T-helper 17 cell (primary cell): ENCODE measurements at places on chromosomes 12 and 14.

DNA sequence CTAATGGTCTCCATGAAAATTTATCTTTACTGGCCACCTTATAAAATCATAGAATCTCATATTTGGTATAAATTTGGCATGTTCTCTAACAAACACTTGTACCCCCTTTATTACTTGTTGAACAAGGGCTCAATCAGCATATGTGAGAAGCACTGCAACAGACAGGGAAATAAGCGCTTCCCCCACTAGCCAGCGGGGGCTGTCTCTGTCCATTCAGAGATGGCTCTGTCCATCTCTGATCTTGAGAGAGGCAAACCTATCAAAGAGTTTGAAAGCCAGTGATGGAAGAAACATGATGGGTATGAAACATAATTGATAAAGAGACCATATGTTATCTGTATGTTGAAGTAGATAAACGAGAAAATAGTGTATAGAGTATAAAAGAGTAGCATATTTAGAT lies 326.8 kb downstream of the PDZRN4 start:
- no peak for DNase-seq

- DNase-seq: no peak
Observed at GRCh38 chr12:107400686-107401447, 284.7 kb upstream of the PWP1 start.

GRCh38 chr12:102436867-102437266 lies 43.5 kb downstream of the IGF1 start:
- DNase-seq: no peak

GRCh38 chr14:67977434-67978034 lies 158.0 kb downstream of the RAD51B start:
- no peak for DNase-seq

- DNase-seq: no peak
Observed at GRCh38 chr12:31589598-31589903, 1.4 kb downstream of the DENND5B start.

DNA sequence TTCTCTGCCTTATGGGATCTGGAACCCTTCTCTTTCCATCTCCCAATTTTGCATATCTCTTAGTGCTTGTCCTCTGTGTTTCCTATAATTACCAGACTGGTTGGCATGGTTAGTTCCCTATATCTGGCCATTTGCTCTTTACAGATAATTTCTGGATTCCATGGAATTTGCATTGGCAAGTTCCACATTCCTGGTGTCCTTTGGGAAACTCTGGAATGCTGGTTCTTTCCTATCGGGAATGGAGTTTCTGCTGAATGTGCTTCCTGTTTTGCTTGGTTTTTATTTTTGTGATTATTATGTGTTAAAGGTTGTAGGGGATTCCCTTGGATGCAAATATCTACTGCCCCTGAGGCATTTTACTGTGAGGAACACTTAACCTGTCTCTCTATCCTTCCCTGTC lies 193.0 kb upstream of the BTG1 start:
- DNase-seq: no peak

DNA sequence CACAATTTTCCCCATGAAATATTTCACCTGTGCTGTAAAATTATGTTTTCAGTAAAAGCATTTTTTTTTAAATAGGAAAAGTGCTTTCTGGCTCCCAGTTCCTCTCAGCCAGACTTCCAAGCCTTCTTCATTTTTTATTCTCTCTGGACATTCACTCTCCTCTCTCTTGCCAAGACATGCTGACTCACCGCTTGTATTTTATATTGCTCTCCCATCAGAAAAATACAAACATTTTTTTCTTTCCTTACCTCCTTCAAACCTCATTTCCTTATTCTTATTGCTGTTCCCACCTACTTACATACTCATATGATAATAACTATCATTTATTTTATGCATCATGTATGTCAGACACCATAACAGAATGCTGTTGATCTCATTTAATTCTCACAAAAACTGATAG lies 37.7 kb upstream of the ZNF641 start:
- DNase-seq: no peak

DNA sequence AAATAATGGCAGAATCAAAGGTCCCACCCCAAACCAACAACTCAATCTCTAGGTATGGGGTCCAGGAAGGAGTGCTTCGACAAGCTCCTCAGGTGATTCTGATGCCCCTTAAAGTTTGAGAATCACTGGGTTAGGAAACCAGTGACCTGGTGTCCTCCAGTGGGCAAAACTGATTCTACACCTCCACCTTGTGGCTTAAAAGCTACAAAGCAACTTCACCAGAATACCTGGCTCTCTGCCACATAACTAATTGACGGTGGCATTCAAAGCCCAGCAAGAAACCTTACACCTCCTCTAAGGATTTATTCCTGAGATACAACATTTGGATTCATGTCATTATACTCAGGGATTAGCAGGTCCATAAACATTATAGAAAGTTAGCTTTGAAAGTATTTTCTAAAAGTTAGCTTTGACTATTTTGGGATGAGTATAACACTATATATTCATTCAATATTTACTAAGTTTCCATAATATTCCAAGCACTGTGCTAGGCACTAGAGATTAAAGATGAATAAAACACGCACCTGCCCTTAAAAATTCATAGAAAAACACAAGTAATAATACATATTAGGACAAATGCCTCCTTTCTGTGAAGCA lies 45.4 kb downstream of the DCAF5 start:
- no peak for DNase-seq

DNA sequence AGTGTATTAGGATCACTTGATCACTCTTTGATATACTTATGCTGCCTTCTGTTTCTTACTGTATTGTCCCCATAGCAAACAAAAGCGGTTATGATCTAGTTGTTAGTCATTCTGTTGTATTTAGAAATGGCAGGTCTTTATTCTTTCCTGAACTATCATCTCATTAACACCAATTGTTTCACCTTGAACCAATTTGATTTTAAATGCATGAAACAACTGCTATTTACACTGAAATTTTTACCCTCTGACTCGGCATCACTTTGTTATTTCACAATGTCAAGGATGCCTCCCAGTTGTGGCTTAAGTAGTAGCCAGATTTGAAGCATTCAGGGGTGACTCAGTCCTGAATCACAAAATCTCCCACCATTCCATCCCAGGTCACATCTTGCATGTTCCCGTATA lies 303.5 kb downstream of the EGLN3 start:
- DNase-seq: no peak

DNA sequence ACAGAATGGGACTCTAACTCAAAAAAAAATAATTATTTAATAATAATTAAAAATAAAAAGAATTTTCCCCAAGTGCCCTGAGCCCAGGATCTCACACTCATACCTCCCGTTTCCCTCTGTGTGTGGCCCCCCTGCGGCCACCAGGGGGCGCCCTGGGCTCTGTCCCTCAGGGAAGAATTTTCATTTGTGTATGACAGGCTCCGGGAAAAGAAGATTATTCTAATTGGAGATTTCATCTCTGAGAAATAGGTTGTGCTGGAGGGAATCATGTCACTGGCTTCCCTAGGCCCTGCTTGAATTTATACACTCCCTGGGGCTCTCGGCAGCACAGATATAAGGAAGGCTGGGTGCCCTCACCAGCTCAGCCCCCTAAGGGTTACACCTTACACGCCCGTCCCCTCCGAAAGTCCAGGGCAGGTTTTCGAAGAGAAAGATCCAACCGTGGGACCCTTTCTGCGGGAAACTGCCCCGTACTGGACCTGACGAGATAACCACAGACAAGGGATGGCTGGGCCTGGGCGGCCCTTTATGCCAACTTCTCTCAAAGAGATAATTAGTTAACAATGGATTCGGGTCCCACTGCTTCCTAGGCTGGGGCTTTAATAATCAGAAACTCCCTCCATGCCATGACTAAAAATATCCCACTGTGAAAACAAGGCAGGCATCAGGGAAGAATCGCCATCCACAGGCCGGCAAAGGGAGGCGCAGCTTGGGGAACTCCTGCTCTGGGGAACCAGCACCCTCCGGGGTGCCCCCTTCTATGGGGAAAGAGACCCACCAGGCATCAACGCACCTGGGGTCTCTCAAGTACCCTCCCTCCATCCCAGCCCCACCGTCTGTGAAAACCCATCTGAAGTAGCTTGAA lies 80.7 kb downstream of the KDM2B start:
- peak; percentile 74 for DNase-seq

GRCh38 chr14:52740751-52741150 lies 10.8 kb downstream of the STYX start:
- DNase-seq: no peak

GRCh38 chr14:80310938-80311750 lies 99.8 kb upstream of the DIO2 start:
- no peak for DNase-seq
